Sciatic nerve (tissue), 2 donors: ENCODE measurements at places on chromosomes 6 and 20.
A peak's percentile ranks its signal among the peaks of the same experiment; 100 is the strongest.

DNA sequence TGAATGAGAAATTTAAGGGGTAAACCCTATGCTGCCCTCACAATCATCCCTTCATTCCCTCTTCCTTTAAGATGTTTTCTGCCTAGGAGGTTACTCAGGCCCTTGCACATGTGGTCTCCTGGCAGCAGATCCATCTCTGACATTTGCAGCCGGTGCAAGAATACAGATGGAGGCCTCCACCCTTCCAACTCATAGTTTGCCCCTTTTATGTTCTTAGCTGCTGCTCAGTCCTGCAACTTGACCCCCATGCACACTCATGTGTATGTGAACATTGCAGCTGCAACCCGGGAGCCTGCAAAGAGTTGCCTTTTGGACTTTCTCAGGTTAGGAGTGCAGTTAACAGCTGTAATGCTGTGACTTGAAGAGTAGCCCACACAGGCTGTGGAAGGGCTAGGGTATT is 131.9 kb upstream of the SGK1 start:
- no peak for DNase-seq

GRCh38 chr20:17688965-17689364 is 6.9 kb upstream of the RRBP1 start:
- no peak for DNase-seq

- DNase-seq = no peak
Measured at GRCh38 chr6:145562771-145563615, 172.3 kb downstream of the EPM2A start.

- peak; percentile 58 for DNase-seq
Measured at GRCh38 chr6:36963451-36964290, 9.1 kb downstream of the PI16 start.

- DNase-seq = no peak
Measured at GRCh38 chr6:11194356-11195218, 37.9 kb downstream of the NEDD9 start.

DNA sequence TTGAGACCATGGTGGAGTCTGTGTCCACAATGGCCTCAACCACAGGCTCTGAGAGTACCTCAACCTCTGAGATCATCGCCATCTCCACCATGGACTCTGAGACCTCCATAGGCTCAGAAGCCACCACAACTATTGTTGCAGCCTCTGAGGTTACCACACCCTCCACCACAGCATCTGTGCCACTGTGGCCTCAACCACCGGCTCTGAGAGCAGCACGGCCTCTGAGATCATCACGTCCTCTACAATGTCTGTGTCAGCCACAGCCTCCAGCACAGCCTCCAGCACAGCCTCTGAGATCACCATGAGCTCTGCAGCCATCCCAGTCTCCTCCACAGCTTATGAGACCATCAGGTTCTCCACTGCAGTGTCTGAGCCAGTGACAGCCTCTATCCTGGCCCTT is 19.4 kb upstream of the MUC21 start:
- no peak for DNase-seq

- DNase-seq = no peak
Measured at GRCh38 chr6:68159433-68159832, 475.6 kb upstream of the ADGRB3 start.

DNA sequence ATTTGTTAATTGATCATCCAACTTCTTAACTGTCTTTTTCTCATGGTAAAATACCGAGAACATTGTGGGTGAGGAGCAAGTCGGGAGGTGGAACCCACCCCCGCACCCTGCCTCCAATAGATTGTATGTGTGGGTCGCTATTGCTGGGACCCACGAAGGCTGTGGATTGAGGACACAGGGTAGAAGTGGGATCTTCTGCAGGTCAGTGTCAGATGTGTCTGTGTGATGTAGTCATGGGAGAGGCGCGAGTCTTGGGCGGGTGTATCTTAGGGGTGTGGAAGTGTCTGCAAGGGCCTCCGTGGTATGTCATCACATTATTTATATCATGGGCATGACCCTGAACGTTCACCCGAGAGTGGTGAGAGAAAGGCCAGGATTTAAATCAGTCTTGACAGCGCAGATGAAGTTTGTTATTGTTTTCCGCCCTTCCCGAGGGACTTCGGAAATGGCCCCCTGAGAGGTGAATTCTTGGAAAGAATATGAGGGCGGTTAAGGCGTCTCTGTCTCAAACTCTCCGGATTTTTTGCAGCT is 472 bp upstream of the PAQR8 start:
- peak; percentile 57 for DNase-seq

GRCh38 chr6:4356899-4357659 is 221.7 kb upstream of the ECI2 start:
- no peak for DNase-seq
